Spleen (tissue), 13 donors: ENCODE measurements at places on chromosomes 11 and 22. TPM values are rescaled to one million over a fixed set of nuclear protein-coding genes. Genes with fewer than 3 reads are reported as not detected.

Gene POU2F3
- total RNA-seq: 0.22 TPM

GRCh38 chr11:6757373-6757967, 14.3 kb downstream of the OR2AG2 start:
- no peak overlapping the region for H3K27ac ChIP-seq
- H3K36me3 ChIP-seq: no peaks in the 10 kb centered on the region
- H3K4me1 ChIP-seq: no peaks in the 10 kb centered on the region

Gene SPTBN2
- total RNA-seq: 4.8 TPM

DNA sequence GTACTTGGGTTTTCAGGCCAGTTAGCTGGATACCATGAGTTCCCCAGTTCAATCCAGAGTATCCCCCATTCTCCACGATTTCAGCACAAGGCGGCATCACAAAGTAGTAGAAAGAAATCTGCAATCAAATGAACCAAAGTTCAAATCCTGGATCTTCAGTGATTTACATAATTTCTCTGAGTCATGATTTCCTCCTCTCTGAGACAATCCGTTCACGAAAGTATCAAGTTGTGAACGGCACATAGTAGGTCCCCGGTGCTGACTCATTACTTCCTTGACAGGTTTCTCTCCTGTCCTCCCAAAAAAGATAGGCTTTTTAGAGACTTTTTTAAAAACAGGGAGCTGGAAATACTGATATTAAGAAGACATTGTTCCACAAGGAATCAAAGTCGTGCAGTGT, 69.1 kb upstream of the AKIP1 start:
- no peaks in the 10 kb centered on the region for H3K36me3 ChIP-seq
- no peak overlapping the region for H3K27ac ChIP-seq
- H3K4me1 ChIP-seq: peaks cover 3% of the 10 kb centered on the region
- H3K4me3 ChIP-seq: no peak overlapping the region
- H3K27me3 ChIP-seq: no peaks in the 10 kb centered on the region
- no peak for DNase-seq

- no peaks in the 10 kb centered on the region for H3K36me3 ChIP-seq
- H3K27me3 ChIP-seq: peaks cover 27% of the 10 kb centered on the region
- no peak overlapping the region for H3K27ac ChIP-seq
Observed at GRCh38 chr11:44637487-44637886, 72.0 kb downstream of the CD82 start.

GRCh38 chr22:45480717-45481116, 22.0 kb upstream of the FBLN1 start:
- no peaks in the 10 kb centered on the region for H3K4me1 ChIP-seq
- no peak overlapping the region for H3K4me3 ChIP-seq
- H3K27ac ChIP-seq: no peak overlapping the region
- DNase-seq: no peak

DNA sequence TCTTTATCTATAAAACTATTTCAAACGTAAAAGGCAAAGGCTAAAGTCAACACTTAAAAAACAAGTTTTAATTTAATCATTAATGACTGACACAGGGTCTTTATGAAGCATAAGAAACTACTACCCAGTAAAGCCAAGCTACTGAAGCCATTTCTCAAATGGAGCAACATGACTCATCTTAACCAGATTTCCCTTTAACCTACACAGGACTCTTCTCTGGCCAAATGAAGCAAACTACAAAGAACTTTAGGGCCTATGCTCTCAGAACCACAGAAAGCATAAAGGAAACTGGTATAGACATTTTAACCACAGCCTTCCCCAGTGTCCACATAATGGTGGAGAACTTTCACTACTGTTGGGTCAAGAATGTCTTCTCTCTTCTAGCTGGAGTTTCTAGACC, 34.7 kb downstream of the ALG9 start:
- peaks cover 51% of the 10 kb centered on the region for H3K36me3 ChIP-seq
- H3K27ac ChIP-seq: no peak overlapping the region
- no peak for DNase-seq
- H3K4me1 ChIP-seq: peaks cover 6% of the 10 kb centered on the region
